CD4-positive, alpha-beta memory T cell (primary cell): ENCODE measurements at places on chromosomes 3 and 15. TPM values are rescaled to one million over a fixed set of nuclear protein-coding genes. Genes with fewer than 3 reads are reported as not detected.

MCTP2 gene
- polyA plus RNA-seq: 5.2 TPM

OIP5 gene
- 0.70 TPM for polyA plus RNA-seq

CCDC33 gene
- not detected for polyA plus RNA-seq

POPDC2 gene
- 2.6 TPM for polyA plus RNA-seq

ZIC1 gene
- not detected for polyA plus RNA-seq

MEX3B gene
- not detected for polyA plus RNA-seq

NEO1 gene
- 7.3 TPM for polyA plus RNA-seq

GRAMD1C gene
- polyA plus RNA-seq: 0.45 TPM

CLDN11 gene
- not detected for polyA plus RNA-seq

CCR3 gene
- not detected for polyA plus RNA-seq

NR1I2 gene
- polyA plus RNA-seq: 0.46 TPM

NRG4 gene
- not detected for polyA plus RNA-seq

CAMK2N2 gene
- polyA plus RNA-seq: not detected

HYAL1 gene
- polyA plus RNA-seq: 0.20 TPM

LTK gene
- 5.1 TPM for polyA plus RNA-seq

ZNF774 gene
- not detected for polyA plus RNA-seq

DYNLT2B gene
- 18.5 TPM for polyA plus RNA-seq

PAQR5 gene
- not detected for polyA plus RNA-seq

TEX55 gene
- polyA plus RNA-seq: not detected

UQCC5 gene
- 27.1 TPM for polyA plus RNA-seq

HRG gene
- polyA plus RNA-seq: not detected

PTX3 gene
- polyA plus RNA-seq: not detected

SMCO1 gene
- not detected for polyA plus RNA-seq

BNC1 gene
- polyA plus RNA-seq: not detected

ZNF639 gene
- polyA plus RNA-seq: 55.1 TPM

GATM gene
- not detected for polyA plus RNA-seq

DNAH12 gene
- not detected for polyA plus RNA-seq

UCN2 gene
- polyA plus RNA-seq: not detected

ACTR8 gene
- polyA plus RNA-seq: 13.1 TPM

ROBO1 gene
- polyA plus RNA-seq: not detected

RTP1 gene
- polyA plus RNA-seq: not detected

TMEM108 gene
- not detected for polyA plus RNA-seq

GCNT3 gene
- polyA plus RNA-seq: not detected

VWA5B2 gene
- polyA plus RNA-seq: 0.38 TPM

TRANK1 gene
- polyA plus RNA-seq: 9.6 TPM

TMOD2 gene
- 2.8 TPM for polyA plus RNA-seq

ACAD9 gene
- polyA plus RNA-seq: 20.7 TPM

DIS3L gene
- 32.4 TPM for polyA plus RNA-seq

CD80 gene
- not detected for polyA plus RNA-seq

BRK1 gene
- polyA plus RNA-seq: 279 TPM

NME9 gene
- 0.80 TPM for polyA plus RNA-seq

GCSAM gene
- polyA plus RNA-seq: 41.2 TPM

PLSCR2 gene
- 0.20 TPM for polyA plus RNA-seq

TIPIN gene
- 6.9 TPM for polyA plus RNA-seq

SLC41A3 gene
- polyA plus RNA-seq: 22.5 TPM

ARHGEF3 gene
- polyA plus RNA-seq: 131 TPM

FRMD5 gene
- 0.47 TPM for polyA plus RNA-seq

CEP63 gene
- polyA plus RNA-seq: 12.8 TPM

TGM4 gene
- polyA plus RNA-seq: not detected

RNF7 gene
- polyA plus RNA-seq: 126 TPM
